ENCODE measurements at places on chromosomes 3 and 15.

GRCh38 chr15:77502379-77503095 is 81.8 kb downstream of the HMG20A start:
- DNase-seq = no peak

DNA sequence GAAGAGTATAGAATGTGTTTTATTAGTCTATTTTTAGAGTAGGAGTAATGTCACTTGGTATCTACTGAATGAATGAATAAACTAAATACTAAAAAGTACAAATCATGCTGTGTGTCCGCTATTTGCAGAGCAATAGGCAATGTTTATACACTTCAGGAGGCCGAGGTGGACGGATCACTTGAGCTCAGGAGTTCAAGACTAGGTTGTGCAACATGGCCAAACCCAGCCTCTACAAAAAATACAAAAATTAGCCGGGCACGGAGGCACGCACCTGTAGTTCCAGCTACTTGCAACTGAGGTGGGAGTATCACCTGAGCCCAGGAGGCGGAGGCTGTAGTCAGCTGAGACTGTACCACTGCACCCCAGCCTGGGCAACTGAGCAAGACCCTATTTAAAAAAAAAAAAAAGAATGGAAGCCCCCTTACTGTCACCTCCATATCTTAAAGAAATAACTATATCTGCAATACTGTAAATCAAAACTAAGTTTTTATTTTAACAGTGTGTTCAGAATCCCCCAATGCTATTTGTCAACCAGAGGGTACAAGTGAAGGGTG is 98.4 kb downstream of the DHX30 start:
- no peak for DNase-seq

DNA sequence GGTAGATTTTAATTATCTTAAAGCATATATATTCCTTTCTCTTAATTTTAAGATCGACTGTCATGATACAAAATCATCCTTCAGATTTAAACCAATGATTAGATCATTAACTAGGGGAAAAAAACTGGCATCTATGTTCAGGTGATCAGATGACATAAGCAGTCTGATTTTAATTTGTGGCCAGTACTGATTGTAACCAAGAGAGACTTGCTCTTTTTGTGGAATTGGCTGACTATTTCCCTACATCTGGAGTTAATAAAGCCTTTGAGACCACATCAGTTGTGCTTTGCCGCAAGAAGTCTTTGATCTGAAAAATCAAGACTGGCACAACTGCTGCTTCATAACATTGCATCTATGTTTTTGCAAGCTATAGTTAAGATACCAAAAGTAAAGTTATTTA is 148.4 kb upstream of the CGNL1 start:
- DNase-seq = no peak

- DNase-seq = no peak
These were observed 948.2 kb upstream of the CFAP20DC start for GRCh38 chr3:59998058-59998457.

DNA sequence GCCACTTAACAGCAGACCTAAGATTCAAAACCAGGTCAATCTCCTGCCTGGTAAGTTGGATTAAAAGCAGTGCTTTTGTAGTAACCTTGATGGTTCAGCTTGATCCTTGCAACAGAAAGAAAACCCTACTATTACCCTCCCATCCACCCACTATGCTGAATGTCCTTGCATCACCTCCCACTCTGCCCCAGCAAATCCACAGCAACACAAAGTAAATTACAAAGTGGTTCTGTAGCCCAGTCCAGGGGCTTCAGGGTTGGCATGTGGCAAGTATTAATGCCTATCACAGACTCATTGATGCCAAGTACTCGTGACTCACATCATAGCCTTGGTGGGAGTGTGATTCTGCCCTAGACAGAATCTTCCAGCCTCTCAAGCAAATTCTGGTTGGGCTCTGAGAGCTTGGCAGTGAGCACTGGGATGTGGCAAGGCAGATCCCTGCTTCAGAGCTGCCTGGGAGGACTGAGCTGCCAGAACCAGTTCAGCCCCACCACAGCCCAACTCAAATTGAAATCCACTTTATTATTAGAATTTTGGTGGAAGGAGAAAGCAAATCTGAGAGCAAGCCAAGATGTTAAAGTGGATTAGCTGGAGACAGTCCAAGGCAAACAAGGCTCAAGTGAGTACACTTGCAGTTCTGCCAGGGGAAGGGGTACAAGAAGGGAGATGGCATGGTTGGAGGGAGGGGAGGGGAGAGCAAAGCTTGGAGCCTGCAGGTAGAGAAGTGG is 225.8 kb upstream of the UMPS start:
- no peak for DNase-seq

DNA sequence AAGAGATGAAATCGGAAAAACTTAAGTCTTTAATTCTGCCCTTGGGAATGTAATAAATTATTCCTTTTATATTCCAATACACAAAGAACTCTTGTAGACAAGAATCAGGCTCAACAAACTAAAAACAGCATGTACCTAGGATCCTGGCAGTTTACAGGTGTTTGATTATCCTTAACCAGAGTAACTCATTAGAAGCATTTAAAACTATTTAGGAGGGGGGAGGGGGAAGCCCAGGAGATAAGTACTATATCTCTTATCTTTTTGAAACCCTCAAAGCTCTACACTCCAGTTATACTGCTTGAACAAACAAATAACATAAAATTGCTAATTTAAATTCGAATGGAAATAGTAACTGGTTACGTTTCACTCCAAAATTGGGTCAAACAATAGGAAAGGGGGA is 1.9 kb downstream of the CNBP start:
- DNase-seq = no peak

DNA sequence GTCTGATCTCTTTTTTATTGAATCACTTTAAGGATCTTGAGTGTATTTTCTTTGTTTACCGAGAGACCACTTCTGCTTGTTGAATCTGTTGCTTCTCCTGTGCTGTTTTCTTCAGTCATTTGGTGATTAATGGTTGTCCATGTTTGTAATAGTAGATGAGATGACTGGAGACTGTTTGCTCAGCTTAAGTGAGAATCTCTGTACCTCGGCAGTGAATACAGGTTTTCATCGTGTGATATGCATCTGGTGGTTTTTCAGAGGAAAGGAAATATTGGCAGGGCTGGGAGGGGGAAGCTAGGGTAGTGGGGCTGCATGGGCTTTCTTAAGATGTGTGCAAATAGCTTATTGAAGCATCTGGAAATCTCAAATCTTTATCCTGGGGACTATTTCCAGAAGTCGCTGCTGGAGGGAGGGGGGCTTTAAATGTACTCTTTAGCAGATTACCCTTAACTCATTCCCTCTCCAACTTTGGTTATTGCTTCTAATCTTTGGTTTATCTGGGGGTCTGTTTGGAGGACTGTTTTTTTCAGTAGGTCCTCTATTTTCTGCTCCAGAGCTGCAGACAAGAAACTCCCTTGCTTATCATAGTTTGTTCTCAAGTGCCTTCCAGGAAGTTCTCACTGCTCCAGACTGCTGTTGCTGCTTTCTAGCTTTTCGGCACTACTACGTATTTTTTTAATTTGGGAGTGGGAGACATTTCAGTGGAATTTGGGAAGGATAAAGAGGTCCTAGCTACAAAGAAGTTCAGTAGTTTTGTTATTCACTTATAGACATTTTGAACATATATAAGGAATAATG is 19.4 kb downstream of the CMTM8 start:
- DNase-seq = no peak

- no peak for DNase-seq
These were observed 118.8 kb downstream of the SRGAP3 start for GRCh38 chr3:9130345-9131305.

DNA sequence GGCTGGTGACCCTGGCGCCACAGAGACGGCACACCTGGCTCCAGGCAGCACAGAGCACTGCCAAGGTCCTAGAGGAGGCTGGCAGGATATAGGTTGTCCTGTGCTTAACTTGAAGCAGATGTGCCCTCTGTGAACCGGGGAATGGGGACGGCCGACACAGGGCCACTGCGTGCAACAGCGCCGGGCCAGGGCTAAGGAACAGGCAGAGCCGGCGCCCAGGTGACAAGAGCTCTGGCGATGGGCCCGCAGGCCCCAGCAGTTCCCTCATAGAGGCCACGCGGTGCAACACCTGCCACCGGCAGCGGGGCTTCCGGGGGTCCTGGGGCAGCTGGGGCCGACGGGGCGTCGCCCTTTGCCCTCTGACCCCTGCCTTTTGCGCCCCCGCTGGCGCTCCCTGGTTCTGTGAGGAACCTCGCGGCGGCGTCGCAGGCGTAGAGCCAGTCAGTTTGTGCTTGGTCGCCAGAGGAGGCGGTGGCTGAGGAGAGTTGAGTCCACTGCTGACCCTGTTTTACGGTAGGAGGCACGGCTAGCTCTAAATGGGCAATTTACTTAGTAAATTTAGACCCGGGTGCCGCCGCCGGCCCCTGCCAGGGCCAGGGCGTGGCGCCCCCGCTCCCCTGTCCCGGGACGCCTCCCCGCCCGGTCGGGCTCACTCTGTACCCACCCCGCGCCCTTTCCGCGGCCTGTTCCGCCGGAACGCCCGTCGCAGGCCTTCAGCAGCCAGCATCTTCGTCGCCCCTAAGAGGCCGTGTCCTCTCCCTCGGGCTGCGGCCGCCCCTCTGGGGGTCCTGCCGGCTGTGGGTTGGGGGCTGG is at the start of gene NPAP1:
Gene NPAP1 (plus strand): TSS at position 444 of the 813 bp plus-strand sequence. CDS start 93 bp downstream, at position 537.
- DNase-seq = no peak

GRCh38 chr15:37100966-37101215 is 542 bp upstream of the MEIS2 start:
- no peak for DNase-seq

GRCh38 chr3:97975466-97975865 is 3.2 kb upstream of the RIOX2 start:
- DNase-seq = no peak

GRCh38 chr3:11224870-11225229 is 47.3 kb upstream of the ATG7 start:
- no peak for DNase-seq

GRCh38 chr3:169041677-169042171 is 621.8 kb downstream of the MECOM start:
- DNase-seq = no peak

- no peak for DNase-seq
These were observed 79.4 kb downstream of the TM4SF4 start for GRCh38 chr3:149553781-149554451.

DNA sequence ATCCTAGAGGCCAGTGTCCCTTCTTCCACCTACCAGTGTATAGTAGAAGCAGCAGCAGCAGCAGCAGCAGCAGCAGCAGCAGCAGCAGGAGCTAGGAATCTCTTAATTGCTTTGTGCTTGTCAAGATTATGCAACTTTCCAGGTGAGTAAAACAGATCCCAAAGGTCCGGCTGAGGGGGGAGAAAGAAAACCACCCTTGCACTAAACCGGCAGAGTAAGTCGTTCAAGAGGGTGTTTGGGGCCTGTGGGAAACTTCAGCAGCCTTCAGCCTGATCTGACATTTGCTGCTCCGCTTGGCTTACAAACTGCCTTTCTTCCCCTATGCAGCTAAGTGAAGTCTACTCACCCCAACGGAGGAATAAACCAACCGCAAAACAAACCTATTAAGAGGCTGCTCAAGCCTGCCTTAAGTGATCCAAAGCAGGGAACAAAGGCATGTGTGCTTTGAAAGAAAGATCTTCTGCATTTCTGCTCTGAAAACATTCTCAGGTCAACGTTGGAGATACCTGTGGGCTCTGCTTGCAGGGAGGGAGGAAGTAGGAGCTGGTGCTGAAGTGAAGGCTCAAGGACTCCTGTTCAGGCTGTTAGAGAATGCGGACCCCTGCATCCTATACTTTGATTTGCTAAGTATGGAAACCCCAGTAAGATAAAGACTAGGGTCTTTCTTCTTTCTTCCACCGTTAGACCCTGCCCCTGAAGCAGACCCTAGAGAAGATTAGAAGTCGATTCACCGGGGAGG is 35.7 kb upstream of the DLG1 start:
- no peak for DNase-seq

DNA sequence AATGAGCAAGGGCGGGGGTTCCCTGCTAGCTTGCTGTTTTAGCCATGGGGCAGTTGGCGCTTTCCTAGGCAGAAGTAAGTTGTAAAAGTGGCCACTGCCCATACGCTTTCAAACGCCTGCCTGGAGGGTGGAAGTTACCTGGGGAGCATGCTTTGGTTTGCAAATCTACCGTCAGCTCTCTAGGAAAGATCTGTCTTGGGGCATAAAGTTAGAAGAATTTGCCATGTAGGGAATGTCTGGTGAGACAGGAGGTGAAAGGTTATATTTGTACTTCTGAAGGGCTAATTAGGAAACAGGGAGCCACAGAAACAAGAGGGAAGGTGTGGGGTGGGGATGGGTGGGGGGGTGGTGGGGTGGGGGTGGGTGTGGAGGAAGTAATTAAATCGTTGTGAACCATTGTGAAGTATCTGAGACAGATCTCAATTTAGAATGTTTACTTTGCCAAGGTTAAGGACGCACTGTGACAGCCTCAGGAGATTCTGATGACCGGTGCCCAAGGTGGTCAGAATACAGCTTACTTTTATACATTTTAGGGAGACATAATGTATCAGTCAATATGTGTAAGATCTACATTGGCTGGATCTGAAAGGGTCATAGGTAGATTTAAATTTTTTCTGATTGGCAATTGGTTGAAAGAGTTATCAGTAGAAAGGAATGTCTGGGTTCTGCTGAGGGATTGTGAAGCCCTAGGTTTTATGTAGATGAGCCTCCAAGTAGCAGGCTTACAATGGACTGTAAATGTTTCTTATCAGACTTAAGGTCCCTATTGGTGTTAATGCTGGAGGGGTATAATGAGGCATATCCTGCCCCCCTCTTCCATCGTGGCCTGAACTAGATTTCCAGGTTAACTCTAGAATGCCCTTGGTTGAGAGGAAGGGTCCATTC is 62.0 kb upstream of the GCNT3 start:
- DNase-seq = no peak

DNA sequence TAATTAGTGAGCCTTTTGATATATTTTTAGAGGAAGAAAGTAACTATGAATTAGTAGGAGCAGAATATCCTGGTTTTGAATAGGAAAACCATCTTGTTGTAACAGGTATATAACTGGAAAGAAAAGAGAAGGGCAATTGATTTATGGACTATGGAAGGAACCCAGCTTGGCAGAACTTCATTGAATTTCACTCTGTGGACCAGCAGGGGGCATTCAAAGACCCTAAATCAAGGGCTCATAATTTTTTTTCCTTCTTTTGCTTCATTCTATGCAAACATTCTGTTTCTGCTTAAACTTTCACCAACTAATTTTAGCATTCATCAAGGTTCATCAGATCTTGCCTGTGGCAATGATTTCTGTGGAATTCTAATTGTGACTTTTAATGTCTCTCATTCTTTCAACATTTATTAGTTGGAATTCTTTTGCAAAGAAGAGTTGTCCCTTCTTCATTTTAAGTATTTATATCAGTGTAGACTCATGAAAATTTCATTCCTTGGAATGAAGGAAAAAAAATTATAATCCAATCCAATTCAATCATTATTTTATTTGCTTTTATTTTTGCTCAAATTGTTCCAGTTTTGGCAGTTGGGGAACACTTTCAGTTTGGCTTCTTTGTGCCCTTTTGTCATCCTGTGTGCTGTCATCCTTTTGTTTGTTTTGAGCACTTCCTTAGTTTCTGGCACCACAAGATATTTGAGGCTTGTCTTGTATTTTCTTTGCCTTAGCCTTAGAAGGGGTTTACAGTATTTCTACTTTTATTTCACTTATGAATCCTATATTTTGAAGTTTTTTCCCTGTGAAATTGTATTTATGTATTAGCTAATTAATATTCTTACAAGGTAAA is 30.4 kb downstream of the NXPE3 start:
- no peak for DNase-seq

Data from GM06990 (cell line).